ENCODE measurements at places on chromosomes 12 and 14. TPM values are rescaled to one million over a fixed set of nuclear protein-coding genes. Genes with fewer than 3 reads are reported as not detected.

Gene CMKLR1
- total RNA-seq: under 0.01 TPM

Gene SOX5
- 16.4 TPM for total RNA-seq

Gene ATF7
- 11.4 TPM for total RNA-seq

Gene KMT2D
- total RNA-seq: 21.1 TPM

Gene MSI1
- total RNA-seq: under 0.01 TPM

Gene B4GALNT3
- total RNA-seq: not detected

Gene FAM181A
- not detected for total RNA-seq

Gene MGAT4C
- total RNA-seq: under 0.01 TPM

Data from fibroblast of lung (primary cell).